Panc1 (cell line): ENCODE measurements at places on chromosomes 3 and 15.
A peak's percentile ranks its signal among the peaks of the same experiment; 100 is the strongest.

- no peak for DNase-seq
These were observed 689.9 kb upstream of the SEMA6D start for GRCh38 chr15:47027322-47027946.

DNA sequence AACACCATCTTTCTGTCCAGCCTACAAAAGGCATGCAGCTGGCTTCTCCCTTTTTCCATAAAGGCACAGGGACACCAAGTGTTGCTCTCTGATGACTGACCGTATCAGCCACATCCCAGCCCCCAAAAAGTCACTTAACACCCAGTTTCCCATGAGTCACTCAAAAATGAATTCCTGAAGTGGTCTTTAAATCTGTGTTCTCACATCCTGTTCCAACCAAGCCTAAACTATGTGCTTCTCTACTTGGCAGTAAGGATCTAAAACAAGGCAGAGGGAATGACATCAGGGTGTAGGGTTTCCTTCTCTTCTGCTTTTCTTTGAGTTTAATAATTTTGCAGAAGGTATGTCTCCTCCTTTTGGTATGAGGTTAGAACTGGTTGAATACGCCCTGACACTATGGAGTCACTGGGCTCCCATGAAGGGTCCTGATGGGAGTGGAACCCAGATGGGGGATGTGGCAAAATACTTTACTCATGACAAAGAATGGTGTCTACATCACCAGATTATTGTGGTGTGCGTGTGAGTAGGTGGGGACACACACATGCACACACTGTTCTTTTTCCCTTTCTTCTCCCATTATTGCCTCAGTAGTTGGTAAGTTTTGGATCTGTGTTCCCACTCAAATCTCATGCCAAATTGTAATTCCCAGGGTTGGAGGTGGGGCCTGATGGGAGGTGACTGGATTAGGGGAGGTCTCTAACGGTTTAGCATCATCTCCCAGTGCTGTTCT, 35.6 kb upstream of the CCK start:
- no peak for DNase-seq

DNA sequence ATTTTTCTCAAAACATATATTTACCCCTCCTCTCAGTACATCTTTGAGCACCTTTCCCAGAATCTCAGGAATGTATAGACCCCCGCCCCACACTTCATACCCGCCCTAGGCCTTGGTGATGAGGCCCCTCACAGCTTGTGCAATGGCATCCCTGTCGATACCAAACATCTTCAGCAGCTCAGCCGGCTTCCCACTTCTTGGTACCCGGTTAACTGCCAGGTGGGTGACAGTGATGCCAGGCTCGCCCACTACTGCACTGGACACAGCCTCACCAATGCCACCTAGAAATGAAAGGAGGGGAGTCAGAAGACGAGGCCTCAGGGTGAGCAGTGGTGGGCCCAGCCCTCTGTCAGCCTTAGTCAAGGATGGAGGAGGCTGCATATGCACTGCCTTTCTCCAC, 30.2 kb downstream of the TKT start:
- no peak for DNase-seq

DNA sequence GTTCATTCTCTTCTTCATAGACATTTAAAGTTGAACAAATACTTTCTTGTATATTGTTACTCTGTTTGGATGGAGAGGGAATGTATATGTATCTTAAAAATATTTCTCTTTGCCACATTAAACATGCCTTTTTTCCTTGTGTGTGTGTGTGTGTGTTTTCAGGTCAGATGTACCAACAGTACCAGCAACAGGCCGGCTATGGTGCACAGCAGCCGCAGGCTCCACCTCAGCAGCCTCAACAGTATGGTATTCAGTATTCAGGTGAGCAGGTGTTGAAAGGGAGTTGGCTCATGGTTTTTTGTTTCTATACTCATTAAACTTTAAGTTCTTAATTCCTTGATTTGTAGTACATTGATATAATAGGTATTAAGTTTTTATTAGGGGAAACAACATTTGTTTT, 35.4 kb downstream of the TFG start:
- DNase-seq: no peak

DNA sequence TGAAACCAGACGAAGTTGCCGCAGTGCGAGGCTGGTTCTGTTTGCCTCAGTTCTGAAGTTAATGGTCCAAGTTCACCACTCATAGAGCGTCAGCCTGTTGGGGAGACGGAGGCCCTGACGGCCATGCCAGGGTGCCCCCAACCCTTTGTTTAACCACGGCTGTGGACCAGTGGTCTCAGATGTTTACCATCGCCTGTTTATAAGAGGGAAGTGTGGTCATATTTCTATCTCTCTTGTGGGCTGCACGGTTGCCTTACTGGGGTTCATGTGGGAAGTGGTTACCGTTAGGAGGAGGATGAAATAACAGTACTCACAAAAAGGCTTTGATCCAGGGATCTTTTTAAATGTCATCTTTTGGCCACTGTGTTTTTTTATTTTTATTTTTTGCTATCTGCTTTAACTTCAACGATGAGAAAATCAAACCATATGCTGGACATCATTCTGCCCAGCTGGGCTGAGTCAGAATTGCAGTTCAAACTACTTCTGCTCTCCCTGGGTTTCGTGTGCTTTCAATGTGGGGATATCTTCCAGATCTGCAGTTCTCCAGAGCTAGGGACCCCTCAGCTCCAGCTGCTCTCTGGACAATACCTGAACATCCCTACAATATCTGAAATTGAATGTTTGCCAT, 17.8 kb downstream of the SMAD3 start:
- no peak for DNase-seq

DNA sequence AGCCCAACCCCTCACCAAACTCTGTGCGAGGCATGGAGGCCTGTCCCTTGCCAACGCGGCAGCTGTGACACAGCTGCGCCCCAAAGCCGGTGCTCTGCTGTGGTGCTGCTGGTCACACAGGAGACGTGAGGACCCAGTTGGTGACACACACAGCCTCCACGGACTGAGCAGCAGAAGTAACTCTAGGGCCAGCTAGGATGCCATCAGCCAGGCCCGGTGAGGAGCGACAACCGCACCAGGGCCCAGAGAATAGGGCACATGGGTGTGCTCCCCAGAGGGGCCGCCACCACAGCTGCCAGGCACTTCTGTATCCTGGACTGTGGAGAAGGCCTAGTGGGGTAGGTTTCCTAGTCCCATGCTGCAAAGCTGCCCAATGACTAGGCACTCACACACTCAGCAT, 10.7 kb downstream of the ZXDC start:
- no peak for DNase-seq

DNA sequence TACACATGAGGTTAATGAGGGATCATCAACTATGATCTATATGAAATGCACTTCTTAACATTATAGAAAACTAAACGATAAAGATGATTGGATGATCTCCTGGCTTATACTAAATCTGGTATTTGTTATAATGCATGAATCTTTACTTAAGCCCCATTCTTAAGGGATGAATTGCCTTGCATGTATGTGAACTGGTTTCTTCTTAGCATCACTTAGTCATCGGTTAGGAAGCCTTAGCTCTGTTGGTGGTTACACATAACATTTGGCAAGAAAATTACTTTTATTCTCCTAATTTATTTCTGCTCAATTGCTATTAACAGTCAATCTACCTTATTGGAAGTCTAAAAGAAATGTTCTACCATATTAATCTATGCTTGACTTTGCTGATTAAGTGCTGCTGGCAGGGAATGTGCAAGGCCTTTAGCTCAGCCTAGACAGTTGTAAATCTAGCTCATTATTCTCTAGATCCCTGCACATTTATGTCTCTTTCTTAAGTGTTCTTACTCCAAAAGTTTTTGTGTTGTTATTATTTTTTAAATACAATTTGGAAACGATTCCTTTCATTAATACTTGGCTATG, 356.0 kb downstream of the ZPLD1 start:
- DNase-seq: no peak

- DNase-seq: no peak
These were observed 22.1 kb upstream of the LARS2 start for GRCh38 chr3:45366290-45366689.

DNA sequence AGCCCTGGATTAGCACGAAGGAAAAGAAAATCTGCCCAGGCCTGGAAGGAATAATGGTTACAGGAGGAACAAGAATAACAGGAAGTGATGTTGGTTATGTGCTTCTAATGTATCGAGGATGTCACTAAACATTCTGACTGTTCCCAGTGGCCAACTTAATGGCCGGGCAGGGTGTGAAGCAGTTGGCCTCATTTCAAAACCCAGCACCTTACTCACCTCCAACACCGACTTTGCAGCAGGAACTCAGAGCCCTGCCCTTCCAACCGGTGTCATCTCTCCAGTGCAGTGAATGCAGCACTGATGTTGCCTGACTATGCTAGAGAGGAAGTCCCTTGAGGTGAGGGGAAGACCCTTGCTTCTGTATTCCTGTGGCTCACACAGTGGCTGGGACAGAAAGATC, 162.4 kb upstream of the LRTM1 start:
- DNase-seq: no peak

DNA sequence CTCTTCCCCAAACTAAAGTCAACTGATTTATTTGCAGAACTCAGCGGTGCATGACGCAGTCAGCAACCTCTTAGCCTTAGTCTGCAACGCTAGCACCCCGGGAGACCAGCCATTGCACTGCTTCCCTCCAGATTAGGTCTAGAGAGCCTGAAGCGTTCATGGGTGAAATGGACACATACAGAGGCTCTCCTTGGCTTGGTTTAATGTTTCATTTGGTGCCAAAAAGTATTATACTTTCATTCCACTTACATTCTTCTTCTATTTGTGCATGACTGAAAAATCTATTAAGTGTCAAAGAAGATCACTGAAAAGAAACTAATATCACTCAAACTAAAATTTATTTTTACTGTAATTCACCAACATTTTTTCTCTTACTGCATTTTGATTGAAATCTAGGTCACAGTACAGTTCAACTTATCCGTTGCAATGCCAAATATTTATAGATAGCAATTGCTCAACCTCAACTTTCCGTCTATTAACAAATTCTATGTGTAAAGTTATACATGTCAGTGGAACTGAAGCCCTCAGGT, 116.2 kb downstream of the ROBO1 start:
- DNase-seq: no peak

DNA sequence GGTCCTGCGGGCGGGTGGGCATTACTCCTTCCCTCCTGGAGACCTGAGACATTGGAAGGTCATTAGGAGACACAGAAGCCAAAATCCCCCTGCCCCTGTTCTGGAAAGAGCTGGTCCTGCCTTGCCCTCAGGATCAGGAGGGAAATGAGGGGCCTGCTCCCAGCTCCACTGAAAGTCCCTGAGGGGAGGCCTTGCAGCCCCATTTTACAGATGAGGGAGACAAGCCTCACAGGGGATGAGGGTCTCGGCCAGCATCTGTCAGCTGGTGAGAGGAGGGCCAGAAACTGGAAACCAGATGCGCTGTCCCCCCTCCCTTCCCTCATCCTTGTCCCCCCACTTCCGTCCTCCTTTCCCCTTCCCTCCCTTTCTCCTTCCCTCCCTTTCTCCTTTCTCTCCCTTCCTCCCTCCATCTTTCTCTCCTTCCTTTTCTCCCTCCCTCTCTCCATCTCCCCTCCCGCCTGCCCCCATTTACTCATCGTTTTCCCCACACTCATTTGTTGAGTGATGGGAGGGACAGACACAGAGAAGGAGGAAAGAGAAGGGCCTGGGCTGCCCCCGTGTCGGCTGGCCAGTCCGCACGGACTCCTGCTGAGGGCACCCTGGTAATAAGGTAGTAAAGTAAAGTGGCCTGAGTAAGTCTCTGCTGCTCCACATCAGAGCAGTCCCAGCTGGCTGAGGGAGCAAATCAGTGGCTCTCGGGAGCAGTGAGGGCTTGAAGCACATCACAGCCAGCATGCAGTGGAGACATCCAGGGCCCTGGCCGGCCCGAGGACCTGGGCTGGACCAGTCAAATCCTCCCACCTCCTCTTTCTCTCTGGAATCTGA, 112.4 kb upstream of the ALDH1A3 start:
- no peak for DNase-seq

GRCh38 chr3:111128884-111129283, 57.3 kb downstream of the NECTIN3 start:
- DNase-seq: no peak

DNA sequence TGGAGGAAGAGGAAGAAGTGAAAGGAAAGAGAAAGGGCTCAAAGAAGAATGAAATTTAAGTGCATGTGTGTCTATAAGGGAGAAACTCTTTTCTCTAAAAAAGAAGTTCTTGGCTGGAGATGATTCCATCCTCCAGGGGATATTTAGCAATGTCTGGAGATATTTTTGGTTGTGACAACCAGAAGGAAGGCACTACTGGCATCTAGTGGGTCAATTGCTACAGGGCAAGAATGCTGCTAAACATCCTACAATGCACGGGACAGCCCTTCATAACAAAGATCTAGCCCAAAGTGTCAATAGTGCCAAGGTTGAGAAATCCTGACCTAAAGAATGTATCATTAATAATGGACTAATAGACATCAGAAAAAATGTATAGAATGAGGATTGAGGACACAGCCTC, 57.4 kb upstream of the ST3GAL6 start:
- no peak for DNase-seq

DNA sequence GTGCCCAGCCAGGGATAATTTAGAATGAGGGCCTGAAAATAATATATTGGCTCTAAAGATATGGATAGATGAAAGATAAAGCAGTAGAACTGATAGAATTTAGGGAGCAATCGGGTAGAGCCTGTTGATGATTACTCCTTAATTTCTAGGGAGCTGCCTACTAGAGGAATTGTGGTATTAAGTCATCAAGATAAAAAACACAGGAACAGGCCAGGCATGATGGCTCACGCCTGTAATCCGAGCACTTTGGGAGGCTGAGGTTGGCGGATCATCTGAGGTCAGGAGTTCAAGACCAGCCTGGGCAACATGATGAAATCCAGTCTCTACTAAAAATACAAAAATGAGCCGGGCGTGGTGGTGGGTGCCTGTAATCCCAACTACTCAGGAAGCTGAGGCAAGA, 130.4 kb downstream of the PCCB start:
- no peak for DNase-seq

- peak; percentile 33 for DNase-seq
These were observed 74.2 kb upstream of the POU1F1 start for GRCh38 chr3:87350367-87351199.

DNA sequence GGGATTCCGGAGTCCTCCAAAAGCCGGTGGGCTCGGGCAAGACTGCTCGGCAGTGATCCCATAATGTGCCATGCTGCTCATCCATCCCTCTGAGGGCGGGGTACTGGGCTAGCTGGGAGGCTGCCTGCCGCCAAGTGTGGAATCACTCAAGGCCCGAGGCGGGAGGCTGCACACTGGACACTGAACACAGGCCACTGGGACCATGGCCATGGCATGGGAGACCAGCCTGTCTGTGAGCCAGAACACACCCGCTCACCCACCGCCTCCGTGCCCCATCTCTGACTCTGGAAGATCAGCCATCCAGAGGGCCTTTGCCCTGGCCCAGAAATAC, 1.4 kb downstream of the C3orf22 start:
- no peak for DNase-seq

DNA sequence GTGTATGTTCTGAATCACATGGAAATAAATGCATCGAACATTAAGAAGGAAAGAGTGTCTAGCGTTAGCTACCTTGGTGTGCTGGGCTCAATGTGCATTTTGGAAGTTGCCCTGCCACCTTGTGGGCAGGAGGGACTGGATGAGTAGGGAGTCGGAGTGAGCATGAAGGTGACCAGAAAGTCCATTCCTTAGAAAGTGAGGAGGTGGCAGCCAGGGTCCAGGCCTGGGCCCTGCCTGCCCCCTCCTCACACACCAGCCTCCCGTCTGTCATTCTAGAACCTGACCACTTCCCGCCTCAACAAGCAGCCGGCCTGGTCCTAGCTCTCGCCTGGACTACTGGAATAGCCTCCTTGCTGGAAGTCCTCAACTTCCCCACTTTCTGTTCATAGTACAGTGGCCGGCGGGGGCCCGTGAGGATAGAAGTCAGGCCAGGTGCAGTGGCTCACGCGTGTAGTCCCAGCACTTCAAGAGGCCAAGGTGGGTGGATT, 10.2 kb upstream of the GATA2 start:
- DNase-seq: no peak
